GM12864 (cell line): ENCODE measurements at places on chromosomes 1 and 21.
A peak's percentile ranks its signal among the peaks of the same experiment; 100 is the strongest.

- DNase-seq, result no peak
These were observed 59.8 kb upstream of the HAO2 start for GRCh38 chr1:119308806-119309205.

- DNase-seq, result no peak
These were observed 40.4 kb downstream of the RIMS3 start for GRCh38 chr1:40625076-40625475.

- DNase-seq, result no peak
These were observed 47.8 kb downstream of the GPR88 start for GRCh38 chr1:100585786-100586185.

- DNase-seq, result no peak
These were observed 96.1 kb upstream of the KCNA3 start for GRCh38 chr1:110770832-110771231.

GRCh38 chr1:110282395-110282794 lies 56.8 kb upstream of the RBM15 start:
- DNase-seq, result no peak

DNA sequence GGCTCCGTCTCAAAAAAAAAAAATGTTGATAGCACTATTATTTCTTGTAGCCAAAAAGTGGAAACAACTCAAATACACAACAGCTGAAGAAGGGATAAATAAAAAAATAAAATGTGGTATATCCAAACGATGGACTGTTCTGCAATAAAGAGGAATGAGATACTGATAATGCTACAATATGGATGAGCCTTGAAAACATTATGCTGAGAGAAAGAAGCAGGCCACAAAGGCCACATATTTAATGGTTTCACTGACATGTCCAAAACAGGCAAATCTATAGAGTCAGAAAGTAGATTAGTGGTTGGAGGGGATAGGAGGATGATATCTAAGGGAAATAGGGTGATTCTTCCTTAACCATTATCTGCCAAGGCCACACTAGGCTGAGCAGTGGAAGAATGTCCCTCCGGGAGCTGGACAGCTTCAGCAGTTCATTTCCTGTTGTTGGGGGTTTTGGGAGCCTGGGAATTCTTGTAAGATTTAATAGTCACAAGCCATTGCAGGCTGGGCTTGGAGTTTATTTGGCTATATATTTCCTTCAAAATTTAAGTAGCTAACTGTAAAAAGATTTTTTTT lies 53.5 kb downstream of the ST3GAL3 start:
- DNase-seq, result no peak

DNA sequence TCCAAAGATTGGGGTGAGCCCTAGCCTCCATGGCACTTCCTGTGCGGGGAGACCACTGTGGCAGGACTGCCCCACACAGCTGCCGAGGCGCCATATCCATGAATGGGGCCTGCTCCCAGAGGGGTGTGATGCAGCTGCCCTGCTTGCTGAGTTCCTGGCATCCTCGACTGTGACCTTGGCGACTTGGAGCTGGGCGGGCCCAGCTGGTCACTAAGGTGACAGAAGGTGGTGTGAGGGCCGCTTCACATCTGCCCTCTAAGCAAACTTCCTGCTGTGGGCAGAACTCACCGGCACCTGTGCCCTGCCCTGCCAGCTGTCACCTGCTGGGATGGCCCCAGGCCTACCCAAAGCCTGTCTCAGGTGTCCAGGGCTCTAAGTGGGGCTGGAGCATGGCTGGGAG lies 9.0 kb downstream of the TMEM61 start:
- DNase-seq, result no peak

DNA sequence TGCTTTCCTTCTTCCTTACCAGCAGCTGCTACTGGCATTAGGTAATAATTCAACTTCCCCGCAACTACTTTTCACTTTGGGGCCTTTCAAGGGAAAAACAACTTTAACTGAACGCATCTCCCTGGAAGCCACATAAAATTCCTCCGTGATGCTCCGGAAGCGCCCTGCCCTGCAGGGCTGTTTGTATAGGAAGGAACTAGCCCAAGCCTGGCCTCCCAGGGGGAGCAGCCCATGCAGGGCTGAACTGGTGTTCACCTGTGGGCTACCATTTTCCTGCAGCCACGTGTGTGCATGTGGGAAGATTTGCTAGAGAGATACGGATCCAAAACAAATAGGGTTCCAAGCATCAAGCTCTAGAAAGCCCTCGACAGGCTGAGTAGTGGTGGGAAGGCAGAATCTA lies 14.4 kb downstream of the CLDN14 start:
- DNase-seq, result no peak

DNA sequence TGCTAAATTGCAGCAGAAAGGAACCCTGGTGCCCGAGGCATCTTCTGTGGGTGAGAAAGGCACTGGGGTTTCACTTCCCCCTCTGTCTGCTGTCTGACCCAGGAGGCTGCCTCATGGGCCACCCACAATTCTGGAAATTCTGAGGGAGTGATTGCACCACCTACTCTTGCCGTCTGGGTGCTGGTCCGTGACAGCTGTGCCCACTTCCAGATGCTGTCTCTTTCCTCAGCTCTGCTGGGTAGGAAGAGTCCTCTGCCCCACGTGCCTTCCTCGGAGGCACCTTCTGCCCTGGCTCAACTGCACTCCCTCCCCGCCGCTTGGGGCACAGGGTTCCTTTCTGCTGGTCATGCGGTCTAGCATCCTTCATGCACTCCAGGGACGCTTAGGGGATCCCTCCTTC lies 96.3 kb downstream of the ARHGEF10L start:
- DNase-seq, result peak; percentile 5

- no peak for DNase-seq
These were observed 29.5 kb downstream of the LPGAT1 start for GRCh38 chr1:211800925-211801607.

DNA sequence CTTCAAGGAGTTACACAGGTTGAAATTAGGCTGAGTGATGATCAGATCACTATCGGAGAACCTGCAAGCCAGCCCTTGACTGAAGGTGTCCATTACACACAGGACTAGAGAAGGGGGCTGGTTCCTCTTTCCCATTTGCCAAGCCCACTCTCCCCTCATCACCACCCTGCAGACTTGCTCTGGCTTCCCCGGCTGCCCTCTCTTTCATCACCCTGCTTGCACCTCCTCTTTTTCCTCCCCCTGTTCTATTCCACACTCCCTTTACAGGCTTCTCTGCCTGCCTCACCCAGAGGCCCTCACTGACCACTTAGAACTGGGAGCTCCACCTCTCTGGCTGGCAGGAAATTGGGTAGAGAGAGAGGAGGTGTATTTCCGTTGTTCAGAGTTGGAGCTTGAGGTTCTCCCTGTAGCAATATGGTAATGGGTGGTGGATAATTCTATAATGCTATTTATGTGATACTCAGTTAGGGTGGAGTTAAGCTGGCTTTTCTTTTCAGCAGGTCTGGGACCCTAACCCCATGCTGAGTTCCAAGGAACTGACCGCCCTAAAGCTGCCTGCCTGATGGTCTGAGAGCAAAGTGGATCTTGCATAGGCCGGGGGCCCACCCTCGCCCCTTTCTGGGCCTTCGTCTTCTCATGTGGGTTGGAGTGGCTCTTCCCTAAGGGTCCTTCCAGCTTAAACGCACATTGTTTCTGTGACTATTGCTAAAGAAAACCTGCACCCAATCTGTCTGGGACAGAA lies 111.8 kb upstream of the ADAR start:
- DNase-seq, result no peak

GRCh38 chr1:176720838-176721237 lies 257.9 kb downstream of the PAPPA2 start:
- DNase-seq, result no peak

- no peak for DNase-seq
These were observed 191.7 kb upstream of the ARHGEF16 start for GRCh38 chr1:3262681-3263286.

- DNase-seq, result no peak
These were observed 2.2 kb downstream of the VAMP4 start for GRCh38 chr1:171739656-171740055.

DNA sequence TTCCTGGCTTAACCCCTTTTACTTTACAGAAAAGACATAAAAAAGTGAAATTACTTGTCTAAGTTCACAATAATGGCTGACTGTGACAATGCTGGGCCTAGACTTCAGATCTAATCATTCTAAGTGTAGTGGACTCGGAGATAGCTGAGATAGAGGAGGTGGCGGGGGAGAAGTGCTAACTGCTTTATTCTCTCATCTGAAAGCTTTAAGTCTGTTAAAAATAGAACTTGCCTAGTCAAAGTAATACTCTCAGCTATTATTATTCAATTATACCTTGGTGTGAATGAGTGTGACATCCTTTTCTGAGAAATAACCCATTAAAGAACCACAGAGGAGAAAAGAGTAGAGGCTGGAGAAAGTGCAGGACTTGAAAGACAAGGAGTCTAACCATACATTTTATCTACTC lies 96.1 kb upstream of the OLIG2 start:
- DNase-seq, result peak; percentile 53

- no peak for DNase-seq
These were observed 25.4 kb upstream of the TENT5C start for GRCh38 chr1:117580436-117580835.

- no peak for DNase-seq
These were observed 20.0 kb upstream of the ALDH4A1 start for GRCh38 chr1:18922319-18922726.

GRCh38 chr1:154386643-154387352 lies 18.3 kb upstream of the IL6R start:
- DNase-seq, result peak; percentile 61

GRCh38 chr1:155170806-155171205 lies 2.3 kb downstream of the KRTCAP2 start:
- no peak for DNase-seq

DNA sequence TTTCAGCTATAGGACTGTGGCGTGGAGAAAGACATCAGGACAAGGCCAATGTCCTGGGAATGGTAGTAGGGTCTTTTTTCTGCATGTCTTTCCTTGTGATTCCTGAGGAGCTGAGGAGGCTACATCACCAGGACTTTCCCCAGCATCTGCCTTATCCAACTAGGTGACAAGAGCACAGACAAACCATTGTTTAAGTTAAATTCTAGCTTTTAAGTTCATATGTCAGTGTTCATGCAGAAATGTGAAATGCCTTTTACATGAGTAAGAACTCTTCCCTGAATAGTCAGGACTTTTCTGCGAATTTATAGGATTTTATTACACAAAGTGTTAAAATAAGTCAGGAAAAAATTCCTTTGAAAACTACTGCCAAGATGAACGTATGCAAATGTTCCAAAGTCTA lies 154.2 kb downstream of the PTGER3 start:
- DNase-seq, result no peak

- DNase-seq, result no peak
These were observed 22.1 kb downstream of the RIPPLY3 start for GRCh38 chr21:37028570-37028969.

DNA sequence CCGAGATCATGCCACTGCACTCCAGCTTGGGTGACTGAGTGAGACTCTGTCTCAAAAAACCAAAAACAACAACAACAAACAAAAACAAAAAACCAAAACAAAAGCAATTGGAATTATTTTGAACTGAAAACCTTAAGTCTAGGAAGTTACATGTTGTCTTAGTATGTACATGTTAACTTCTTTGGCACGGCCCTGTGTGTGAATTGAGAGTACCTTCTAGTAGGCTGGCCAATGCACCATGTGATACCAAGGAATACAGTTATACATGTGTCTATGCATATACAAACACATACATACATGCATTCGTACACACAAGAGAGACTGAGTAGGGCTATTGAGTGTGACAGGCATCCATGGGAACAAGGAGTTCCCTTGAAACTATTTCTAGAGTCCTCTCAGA lies 18.6 kb downstream of the TPTE start:
- DNase-seq, result no peak

DNA sequence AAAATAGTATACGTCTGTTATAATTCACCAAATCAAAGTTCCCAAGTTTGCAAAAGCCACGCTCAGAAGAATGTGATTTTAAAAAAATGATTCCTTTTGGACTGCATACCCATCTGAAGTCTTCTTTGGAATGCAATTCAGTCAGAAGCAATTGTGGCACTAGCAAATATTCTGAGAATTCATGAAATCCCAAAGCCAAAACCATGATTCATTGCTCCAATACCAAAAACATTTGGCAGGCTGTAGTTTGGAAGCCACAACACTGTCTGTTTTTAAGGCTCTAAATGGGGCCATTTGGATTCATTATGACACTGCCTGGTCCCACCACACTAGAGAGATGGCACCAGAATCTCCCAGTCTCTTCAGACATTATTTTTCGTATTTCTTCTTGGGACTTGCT lies 21.8 kb upstream of the LRRC53 start:
- no peak for DNase-seq

DNA sequence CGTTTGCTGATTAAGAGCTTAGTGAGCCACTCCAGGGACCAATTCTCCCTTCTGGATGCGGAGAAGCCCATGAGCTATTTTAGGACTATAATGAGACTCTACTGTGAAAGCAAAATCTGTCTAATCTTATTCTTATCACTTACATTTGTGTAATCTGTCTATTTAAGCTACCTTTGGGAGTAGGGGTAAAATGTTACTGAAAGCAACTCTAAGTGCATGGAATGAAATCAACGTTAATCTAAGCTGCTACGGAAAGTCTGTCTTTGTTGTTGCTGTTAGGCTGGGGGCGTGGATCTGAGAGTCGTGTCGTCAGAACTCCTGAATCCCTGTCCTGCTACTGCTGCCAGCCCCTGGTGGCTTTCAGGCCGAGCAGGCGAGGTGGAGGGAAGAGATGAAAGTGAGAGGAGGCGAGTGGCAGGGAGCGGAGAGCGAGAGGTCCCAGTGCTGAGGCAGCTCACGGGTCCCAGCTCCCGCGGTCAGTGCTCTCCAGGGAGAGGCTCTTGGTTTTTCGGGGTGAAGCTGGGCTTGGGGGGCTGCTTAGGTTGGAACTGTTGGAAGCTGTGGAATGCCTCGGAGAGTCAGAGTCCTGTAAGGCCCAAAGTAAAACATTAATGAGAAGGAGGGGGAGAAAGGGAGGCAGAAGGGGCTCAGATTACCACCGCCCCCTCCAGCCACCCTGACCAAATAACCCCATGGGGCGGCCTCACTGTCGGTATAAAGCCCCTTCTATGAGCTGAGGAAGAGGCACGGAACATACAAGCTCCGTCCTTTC lies 53.9 kb downstream of the COQ8A start:
- DNase-seq, result no peak

DNA sequence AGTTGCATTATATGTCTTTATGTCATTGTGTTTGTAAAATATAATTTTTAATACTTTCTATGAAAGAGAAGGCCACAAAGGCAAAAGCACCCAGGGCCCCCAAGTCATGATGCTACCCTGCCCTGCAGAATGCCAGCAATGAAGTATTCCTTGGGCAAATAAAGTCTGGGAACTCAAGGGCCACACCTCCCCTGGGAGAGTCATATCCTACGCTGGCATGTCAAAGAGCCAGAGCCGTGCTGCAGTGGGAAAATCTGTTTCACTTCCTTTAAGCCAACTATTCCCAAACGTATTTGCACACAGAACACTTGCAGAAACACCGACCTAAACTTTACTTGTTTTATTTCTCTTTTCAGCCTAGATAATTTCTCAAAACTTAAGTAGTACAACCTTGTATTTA lies 98.4 kb upstream of the KAZN start:
- DNase-seq, result no peak

GRCh38 chr1:182685215-182685614 lies 828 bp upstream of the RGS8 start:
- DNase-seq, result no peak
